ENCODE measurements at places on chromosomes 3 and 15.

DNA sequence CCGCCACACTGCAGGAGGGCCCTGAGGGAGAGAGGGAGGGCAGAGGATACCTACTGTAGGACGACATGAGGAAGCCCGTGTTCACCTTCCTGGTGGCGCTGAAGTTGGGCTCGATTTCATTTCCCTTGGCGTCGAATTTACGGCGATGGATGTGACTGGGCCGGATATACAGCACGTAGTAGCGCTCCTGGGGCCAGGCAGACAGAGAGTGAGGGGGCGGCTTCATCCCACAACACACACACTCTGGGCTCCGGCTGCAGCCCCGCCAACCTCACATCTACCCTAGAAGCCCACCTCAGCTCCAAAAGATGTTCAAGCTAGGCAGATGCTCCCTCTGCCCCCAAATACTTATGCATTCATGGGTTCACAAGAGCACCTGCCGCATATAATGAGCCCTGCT is 4.5 kb downstream of the ARPIN start:
- no peak for DNase-seq

DNA sequence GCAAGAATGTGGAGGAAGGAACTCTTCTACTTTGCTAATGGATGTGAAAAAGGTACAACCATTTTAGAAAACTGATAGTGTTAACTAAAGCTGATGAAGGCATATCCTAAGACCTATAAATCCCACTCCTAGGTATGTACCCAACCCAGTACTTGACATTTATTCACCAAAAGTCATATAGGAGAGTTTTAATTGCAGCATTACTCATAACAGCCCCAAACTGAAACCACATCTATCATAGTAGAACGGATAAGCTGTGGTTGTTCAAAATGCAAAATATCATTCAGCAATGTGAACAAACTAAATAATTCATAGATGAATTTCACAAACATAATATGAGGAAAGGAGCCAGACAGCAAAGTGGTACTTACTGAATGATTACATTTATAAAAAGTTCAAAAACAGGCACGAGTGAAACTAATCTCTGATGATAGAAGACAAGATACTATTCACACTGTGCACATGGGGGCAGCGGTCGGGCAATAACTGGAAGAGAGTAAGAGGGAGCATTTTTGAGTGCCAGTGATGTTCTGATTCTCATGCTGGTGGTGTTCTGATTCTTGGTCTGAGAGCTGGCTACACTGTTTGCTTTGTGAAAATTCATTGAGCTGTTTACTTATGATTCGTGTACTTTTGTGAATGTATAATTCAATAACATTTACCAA is 34.3 kb downstream of the GOLIM4 start:
- no peak for DNase-seq

DNA sequence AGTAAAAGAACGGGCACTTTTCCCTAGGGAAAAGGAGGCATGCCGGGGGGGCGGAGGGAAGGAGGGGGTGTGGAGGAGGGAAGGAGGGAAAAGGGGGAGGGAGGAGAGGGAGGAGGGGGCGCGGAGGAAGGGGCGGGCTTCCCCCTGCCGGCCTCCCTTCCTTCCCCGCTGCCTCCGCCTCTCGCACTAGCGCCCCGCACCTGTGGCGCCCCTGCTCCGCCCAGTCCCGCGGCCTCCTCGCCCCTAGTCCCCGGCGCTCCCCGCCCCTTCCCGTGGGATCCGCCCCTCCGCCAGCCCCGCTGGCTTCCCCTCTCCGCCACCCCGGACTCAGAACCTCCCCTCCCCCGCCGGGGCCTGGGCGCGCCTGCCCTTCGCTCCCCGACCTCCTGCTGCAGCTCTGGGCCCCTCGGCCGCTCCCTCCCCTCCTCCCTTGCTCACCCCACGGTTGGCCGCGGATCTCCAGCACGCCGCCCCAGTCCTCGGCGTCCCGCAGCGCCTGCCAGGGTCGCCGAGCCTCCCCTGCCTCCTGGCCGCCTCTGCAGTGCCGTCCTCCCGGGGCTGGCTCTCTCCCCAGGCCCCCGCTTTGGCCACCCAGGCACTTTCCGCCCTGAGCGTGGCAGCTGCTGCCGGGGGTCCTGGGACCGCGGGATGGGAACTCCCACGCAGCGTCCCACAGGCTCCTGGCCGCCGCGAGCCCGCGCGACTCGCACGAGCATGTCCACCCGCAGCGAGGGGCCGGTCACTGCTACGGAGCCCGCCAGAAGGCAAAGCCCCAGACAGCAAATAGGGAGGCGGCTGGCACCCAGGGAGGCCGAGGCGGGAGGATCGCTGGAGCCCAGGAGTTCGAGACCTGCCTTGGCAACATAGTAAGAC is 147.4 kb downstream of the TJP1 start:
- peak; percentile 93 for DNase-seq

DNA sequence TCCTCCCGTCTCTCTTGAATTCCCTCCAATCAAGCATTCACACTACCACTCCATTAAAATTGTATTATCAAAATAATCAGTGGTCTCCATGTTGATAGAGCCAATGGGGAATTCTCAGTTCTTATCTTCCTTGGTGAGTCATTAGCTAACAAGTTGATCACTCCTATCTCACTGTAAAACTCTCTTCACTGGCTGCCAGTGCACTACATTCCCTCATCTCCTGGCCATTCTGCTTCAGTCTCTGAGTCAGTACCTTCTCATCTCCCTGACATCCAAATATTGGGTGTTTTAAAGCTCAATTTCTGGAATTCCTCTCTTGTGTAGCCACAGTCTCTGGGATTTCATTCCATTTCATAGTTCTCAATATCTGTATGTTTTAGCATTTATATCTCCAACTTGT is 175.2 kb downstream of the ALDH1A2 start:
- no peak for DNase-seq
